ENCODE measurements at places on chromosomes 4 and X.

GRCh38 chr4:62548108-62548524 lies 1348.0 kb downstream of the ADGRL3 start:
- no peak for DNase-seq

GRCh38 chrX:747176-747575 lies 116.6 kb downstream of the SHOX start:
- DNase-seq, result no peak

- DNase-seq, result no peak
Observed at GRCh38 chr4:6475492-6476020, 3.1 kb upstream of the PPP2R2C start.

- no peak for DNase-seq
Observed at GRCh38 chrX:101397779-101398178, 7.0 kb downstream of the RPL36A start.

DNA sequence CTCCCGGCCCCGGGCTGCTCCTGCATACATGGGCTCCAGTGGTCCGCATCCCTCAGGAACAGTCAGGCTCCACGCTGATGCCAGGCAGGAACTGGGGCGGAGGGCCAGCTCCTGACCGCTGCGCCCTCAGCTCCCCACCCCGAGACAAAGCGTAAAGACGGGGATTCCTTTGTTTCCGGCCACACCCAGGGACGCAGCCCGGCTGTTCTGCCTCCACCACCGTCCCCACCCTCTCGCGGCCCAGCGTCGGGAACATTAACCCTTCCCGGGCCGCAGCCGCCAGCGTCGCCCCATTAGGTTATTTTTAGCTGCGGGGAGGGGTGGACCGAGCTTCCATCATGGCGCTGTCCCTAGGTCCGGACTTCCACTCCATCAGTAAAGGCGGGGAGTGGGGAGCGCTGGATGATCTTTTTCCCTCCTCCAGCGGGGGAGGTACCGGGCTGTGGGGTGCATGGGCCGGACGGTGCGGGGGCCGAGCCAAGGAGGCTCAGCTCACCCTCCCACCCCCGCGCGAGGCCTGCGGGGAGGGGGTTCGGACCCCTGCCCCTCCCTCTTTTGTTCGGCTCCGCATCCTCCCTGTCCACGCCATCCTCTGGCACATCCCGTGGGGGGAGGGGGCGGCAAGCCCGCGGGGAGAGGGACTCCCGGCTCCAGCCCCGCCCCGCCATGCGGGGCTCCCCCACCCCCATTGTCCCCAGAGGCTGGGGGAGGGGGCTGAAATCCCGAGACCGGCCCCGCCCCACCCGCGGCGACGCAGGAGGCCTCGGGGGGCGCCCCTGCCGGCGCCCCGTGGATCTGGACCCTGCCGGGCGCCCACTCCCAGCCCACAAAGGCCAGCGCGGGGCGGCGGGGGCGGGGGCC lies 5.3 kb downstream of the CRMP1 start:
- DNase-seq, result no peak

DNA sequence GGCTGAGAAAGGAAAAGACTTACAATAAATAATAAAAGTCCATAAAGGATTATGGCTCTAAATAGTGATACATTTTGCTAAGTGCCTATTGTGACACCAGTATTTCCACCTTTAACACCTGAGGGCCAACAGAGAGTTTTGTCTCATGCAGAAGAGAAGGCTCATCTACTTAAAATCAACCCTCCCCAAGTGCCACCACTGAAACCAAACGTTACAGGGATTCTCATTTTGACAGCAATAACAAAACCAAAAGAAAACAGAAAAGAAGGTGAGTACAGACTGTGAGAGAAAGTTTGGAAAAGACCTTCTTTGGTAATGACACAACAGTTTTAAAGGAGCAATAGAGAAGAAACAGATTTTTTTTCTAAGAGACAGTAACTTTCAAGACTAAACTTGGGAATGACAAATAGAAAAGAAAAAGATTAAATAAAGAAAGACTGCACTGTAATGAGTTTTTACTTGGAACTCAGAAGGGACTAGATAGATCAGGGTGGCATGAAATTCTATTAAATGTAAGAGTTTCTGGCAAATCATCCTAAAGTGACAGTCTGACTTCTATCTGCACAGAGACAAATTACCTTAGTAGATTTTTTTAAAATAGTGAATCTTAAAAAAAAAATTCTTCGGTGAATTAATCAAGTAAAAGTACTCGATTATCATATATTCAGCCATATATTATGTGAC lies 109.7 kb downstream of the ZNF827 start:
- DNase-seq, result no peak

- peak; percentile 4 for DNase-seq
Observed at GRCh38 chr4:186190581-186191199, 677 bp upstream of the CYP4V2 start.

- no peak for DNase-seq
Observed at GRCh38 chr4:174324725-174325124, 41.0 kb downstream of the CEP44 start.

- no peak for DNase-seq
Observed at GRCh38 chr4:42398171-42398870, 1.0 kb downstream of the SHISA3 start.

- no peak for DNase-seq
Observed at GRCh38 chr4:123649250-123649644, 252.7 kb downstream of the SPRY1 start.

- DNase-seq, result no peak
Observed at GRCh38 chr4:172601195-172601594, 567.4 kb upstream of the GALNT7 start.

DNA sequence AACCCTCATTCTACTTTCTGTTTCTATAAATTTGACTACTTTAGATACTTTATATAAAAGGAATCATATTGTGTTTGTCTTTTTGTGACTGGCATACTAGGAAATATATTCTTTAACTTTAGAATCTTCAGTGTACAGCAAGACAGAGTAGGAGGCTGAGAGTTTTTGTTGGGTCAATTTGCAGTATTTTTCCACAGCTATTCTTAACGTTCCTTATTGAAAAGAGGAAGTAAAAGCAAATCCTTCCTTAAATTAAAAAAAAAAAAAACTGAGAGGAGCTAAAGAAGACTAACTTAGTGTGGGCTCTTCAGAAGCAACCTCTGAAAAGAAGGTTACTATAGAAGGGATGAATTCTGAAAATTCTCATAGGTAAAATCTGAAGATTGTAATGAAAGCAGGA lies 1194.6 kb downstream of the ADGRL3 start:
- no peak for DNase-seq

GRCh38 chr4:25144870-25145481 lies 15.3 kb downstream of the SEPSECS start:
- DNase-seq, result no peak

Measured in stimulated activated CD4-positive, alpha-beta T cell treated with anti-CD3 and anti-CD28 coated beads, Interleukin-12 subunit alpha, Interleukin-12 subunit beta, amount 100 ng/mL, for 24 hours (primary cell).